NCI-H446 (cell line): ENCODE measurements at places on chromosomes 4 and X.

DNA sequence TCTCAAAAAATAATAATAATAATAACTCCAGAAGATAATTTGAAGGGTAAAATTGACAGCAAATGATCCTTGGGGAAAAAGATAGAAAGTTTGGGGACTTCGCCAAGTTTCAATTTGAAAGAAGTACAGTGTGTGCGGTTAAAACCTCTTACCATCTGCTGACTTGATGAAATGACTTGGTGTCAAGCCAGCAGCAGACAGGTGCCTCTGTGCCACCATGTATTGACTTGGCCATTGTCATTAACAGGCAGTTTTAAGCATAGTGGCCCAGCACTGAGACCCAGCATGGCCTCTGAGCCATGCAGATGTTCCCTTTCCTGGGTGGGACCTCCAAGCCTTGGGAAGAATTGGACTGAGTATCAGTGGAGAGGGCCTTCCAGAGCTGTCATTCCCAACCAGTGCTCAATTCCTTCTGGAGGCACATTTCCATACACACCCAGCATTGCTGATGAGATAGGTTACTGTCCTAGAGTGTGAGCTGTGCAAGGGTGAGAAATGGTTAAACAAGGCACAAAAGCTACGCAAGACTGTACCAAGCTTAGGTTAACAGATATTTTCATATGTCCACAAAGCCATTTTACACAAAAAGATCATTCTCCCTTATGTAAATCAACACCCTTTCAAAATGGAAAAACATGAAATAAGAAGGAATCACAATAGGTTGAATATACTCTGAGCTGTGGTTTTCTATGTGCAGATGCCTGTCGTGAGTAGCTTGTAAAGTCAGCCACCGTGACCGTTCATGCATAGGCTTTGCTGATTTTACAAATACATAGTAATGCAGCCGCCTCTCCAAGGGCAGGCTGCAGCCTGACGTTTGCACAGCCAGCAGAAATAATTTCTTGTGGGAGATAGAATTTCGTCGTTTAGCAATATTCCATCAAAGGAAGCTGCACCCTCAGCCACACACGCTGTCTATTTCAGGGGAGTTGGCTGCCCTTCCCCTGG lies 59.4 kb upstream of the FBXW7 start:
- DNase-seq, result no peak

- DNase-seq, result no peak
Measured at GRCh38 chr4:123412700-123413512, 16.3 kb downstream of the SPRY1 start.

GRCh38 chr4:54726907-54727306 lies 69.2 kb downstream of the KIT start:
- no peak for DNase-seq

GRCh38 chr4:48300004-48300403 lies 30.4 kb upstream of the TEC start:
- no peak for DNase-seq

GRCh38 chr4:184329659-184330400 lies 112.2 kb upstream of the ENPP6 start:
- no peak for DNase-seq

GRCh38 chr4:169660929-169661328 lies 40.6 kb downstream of the CLCN3 start:
- no peak for DNase-seq

DNA sequence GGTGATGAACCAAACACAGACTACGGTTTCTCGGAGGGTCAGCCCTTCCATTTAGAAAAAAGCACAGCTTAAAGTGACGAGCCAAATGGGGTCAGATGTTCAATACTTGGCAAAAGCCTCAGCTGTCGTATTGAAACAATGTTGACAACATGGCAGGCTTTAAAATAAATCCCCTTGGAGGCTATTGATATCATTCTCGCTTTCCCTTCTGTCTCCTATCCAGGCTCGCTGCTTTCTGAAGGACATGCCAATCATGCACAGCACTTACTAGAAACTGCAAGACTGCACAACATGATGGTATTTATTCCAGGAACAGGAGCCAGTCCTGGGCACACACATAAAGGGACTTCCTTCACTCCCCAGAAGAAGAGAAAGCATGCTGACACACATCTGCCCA lies 137.9 kb downstream of the SLC7A11 start:
- DNase-seq, result no peak

GRCh38 chr4:76968937-76969336 lies 19.4 kb downstream of the SEPTIN11 start:
- DNase-seq, result no peak

DNA sequence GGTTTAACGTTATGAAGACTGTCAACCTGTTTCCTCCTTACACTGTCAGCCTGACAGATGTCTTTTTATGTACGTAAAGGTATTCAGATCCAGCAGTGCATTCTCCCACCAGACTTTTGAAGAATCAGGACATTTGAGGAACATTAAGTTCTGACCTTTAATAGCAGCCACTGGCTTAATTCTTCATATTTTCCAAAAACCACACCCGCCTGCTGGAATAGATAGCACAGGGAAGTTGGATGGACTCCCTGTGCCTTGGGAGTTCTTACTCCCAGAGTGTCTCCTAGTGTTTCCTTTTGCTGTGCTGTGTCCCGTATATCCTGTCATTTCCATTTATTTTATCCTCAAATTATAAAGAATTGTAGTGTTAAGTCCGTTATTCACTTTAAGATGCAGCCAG lies 94.5 kb downstream of the AFF1 start:
- DNase-seq, result no peak

DNA sequence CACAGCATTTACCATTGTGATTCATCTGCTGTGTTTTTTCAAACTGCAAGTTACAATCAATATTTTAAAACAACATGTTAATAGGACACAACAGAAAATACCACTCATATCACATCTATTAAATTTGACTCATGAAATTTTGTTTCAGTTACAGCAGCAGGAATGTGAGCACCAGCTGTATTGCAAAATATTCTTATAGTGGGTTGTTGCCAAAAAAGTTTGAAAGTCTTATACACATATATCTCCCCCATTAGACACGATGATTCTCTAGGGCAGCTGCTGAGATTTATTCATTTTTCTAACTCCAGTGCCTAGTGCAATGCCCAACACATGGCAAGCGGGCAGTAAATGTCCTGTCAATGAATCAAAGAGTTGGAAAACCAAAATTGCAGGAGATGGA lies 26.6 kb upstream of the NKX3-2 start:
- DNase-seq, result no peak

DNA sequence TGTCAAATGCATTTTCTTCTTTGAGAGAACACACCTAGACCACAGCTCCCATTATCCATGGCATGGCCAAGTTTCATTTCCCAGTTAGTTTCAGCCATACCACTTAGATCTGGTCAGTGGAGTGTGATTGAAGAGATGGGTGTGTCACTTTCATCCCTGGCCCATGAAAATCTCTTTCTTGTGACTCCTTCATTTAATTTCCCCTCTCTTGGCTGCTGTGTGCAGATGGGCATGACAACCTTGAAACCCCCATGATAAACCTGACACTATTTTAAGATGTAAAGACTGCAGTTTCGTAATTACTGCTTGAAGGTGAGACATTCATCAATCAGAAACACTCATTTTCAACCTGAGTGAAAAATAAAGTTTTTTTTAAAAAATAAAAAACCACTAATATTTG lies 284.9 kb downstream of the IL15 start:
- DNase-seq, result no peak

DNA sequence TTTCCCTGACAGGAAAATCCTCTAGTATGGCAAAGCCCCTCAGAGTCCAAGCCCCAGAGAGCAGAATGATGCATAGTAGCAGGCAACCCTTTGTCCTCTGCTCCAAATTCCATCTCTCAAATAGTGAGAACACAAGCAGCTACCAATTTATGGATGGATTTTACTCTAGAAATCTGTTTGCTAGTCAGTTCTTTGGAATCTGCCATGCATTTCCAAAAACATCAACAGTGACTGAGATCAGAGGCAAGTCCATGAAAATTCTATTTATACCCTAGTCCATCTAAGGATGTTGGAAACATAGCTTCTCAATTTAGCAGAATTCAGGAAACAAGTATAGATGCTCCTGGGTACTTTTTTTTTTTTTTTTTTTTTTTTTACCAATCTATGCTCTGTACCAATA lies 10.0 kb upstream of the CC2D2A start:
- no peak for DNase-seq

- no peak for DNase-seq
Measured at GRCh38 chr4:154305616-154306015, 186.0 kb downstream of the DCHS2 start.

GRCh38 chr4:68494688-68495087 lies 47.4 kb downstream of the TMPRSS11E start:
- no peak for DNase-seq

DNA sequence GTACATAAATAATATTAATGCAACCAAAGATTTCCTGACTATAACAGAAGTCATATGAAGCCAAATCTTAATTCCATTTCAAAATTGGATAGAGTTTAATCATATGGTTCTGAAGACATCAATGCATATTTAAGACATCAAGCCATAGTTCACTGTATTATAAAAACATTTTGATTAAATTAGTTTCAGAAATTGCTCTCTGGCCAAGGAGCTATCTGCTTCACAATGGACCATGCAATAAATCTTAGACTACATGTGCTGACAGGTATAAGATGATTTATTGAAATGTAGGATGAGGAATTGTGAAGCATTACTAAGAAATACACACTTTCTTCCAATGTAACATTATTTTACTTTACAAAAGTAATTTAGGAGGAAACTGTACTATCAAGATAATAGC lies 81.6 kb downstream of the MID1 start:
- DNase-seq, result no peak

DNA sequence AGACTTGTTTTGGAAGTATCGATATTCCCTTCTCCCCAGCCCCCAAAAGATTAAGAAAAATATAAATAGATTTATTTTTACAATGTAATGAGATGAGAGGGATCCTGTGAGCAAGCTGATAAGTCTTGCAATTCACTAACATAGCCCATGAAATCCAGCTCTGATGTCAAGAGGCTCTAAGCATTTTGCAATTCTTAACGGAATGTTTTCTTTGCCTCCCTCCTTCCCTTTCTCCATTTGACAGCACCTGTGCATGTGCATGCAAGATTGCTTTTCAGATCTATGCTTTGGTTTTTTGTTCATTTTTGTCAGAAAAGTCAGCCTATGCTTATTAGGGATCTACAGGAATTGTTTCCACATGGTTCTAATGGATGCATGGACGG lies 169.9 kb downstream of the SLIT2 start:
- no peak for DNase-seq

GRCh38 chr4:71872767-71873415 lies 89.0 kb upstream of the GC start:
- DNase-seq, result no peak

DNA sequence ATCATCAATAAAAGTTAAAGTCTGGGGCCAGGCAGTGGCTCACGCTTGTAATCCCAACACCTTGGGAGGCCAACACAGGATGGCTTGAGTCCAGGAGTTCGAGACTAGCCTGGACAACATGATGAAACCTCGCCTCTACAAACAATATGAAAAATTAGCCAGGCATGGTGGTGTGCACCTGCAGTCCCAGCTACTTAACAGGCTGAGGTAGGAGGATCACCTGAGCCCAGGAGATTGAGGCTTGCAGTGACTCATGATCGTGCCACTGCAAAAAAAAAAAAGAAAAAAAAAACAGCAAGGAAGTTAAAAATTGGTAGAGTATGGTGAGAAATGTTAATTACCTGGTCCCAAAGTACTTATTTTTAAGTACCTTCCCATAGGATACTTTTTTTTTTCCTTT lies 27.5 kb downstream of the FBXW7 start:
- DNase-seq, result no peak

DNA sequence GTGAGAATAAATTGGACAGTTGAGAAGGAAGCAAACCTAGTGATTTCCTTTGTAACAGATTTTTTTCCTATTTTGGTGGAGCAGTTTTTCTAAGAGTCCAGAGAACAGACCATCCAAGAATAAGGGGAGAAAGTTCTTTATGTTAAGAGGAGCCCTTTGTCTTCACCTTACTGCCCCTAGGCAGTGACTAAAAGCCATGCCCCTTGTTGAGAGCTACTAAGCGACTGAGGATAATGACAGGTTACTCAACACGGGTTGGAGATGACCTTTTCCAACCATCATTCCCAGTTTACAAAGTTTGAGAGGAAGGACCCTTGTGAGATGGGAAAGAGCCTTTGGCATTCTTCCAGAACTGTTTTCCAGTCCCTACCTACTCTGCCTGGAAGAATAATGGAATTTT lies 3.2 kb downstream of the CCDC160 start:
- no peak for DNase-seq
